ENCODE measurements at places on chromosomes 4 and X. TPM values are rescaled to one million over a fixed set of nuclear protein-coding genes. Genes with fewer than 3 reads are reported as not detected.

The FGFR3 gene
- 0.25 TPM for total RNA-seq

The PPP2R2C gene
- not detected for total RNA-seq

The CXorf65 gene
- 25.3 TPM for total RNA-seq

The MAGED4B gene
- 0.42 TPM for total RNA-seq

- H3K4me1 ChIP-seq, result no peaks in the 10 kb centered on the region
- H3K36me3 ChIP-seq, result no peaks in the 10 kb centered on the region
- no peak for DNase-seq
- no peaks in the 10 kb centered on the region for H3K27me3 ChIP-seq
- H3K27ac ChIP-seq, result no peak overlapping the region
- H3K4me3 ChIP-seq, result no peak overlapping the region
Measured at GRCh38 chr4:57320849-57321248, 210.7 kb upstream of the IGFBP7 start.

DNA sequence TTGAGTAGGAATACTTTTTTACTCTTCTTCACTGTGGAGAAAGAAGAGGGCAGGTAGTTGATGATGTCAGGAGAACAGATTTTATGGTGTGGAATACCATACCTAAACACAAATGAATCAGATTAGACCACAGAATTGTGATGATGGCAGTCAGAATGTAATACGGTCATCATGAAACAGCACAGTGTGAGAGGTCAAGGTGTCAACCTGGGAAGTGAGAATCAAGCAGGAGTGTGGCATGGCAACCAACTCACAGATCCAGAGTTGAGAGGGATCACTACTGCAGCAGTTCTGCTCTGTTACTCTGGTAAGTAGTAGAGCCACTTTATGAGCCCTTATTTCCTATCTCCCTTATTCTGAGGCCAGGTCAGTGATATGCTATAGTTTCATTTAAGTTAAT is 27.7 kb downstream of the METTL14 start:
- H3K4me3 ChIP-seq, result no peak overlapping the region
- H3K27me3 ChIP-seq, result no peaks in the 10 kb centered on the region
- H3K27ac ChIP-seq, result no peak overlapping the region
- peaks cover 8% of the 10 kb centered on the region for H3K4me1 ChIP-seq
- no peak for DNase-seq

DNA sequence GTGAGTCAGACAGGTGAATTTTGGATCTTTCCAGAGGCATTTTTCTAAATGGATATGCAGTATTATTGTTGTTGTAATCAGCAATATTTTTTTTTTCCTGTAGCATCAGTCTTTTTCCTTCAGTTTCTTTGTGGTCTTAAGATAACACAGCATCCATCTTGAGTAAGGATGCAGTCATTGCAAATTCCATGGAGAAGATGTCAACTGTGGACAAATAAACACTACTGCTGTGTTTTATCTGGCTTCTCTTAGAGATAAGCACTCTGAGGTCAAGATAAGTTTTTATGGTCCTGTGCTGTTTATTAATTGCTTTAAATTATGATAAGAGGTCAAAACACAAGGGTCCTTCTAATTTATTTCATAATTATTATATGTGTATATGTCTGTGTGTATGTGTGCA is 1255.7 kb downstream of the ADGRL3 start:
- H3K36me3 ChIP-seq, result no peaks in the 10 kb centered on the region
- H3K4me3 ChIP-seq, result no peak overlapping the region
- H3K27ac ChIP-seq, result no peak overlapping the region
- no peak for DNase-seq
- H3K4me1 ChIP-seq, result no peaks in the 10 kb centered on the region
- H3K27me3 ChIP-seq, result no peaks in the 10 kb centered on the region

- no peaks in the 10 kb centered on the region for H3K4me1 ChIP-seq
- no peak overlapping the region for H3K27ac ChIP-seq
- H3K36me3 ChIP-seq, result no peaks in the 10 kb centered on the region
- no peaks in the 10 kb centered on the region for H3K27me3 ChIP-seq
Measured at GRCh38 chrX:113920661-113921060, 663.2 kb upstream of the HTR2C start.

DNA sequence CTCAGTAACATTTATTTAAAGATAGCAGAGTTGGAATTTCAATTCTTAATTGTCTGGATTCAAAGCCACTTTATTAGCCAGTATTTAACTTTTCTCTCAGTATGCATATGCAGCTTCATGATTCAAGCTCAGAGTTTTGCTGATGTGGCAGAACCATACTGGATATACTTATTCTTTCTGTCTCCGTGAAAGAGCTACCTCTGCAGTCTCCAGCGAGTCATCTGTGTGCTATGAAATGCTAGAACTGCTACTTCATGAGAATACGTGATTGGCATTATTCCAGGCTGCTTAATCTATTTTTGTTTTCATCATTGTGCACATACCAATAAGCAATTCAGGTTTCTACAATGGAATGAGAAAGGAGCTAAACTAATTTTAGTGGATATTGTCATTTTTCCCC is 743.7 kb downstream of the C4orf33 start:
- H3K27me3 ChIP-seq, result no peaks in the 10 kb centered on the region
- no peak for DNase-seq
- H3K27ac ChIP-seq, result no peak overlapping the region
- H3K36me3 ChIP-seq, result no peaks in the 10 kb centered on the region
- no peaks in the 10 kb centered on the region for H3K4me1 ChIP-seq

DNA sequence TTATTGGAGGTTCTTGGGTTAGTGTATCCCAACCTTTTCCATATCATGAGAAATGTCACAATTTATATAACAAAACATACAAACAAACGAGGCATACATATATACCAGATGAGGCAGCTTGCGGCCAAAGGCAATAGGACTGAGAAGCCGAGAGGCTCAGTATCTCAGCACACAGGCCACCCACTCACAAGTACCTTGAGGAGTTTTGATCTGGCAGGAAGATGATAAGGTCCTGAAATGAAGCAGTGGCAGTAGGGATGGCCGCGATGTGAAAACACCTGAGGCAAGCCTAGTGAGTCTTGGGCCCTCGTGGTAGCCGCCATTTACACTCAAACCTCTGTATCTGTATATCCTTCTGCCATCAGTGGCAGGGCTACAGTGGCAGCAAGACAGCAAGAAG is 55.3 kb upstream of the PRPS1 start:
- no peaks in the 10 kb centered on the region for H3K36me3 ChIP-seq
- no peaks in the 10 kb centered on the region for H3K27me3 ChIP-seq
- no peak for DNase-seq

GRCh38 chrX:11269006-11269405 is 24.2 kb upstream of the AMELX start:
- H3K4me3 ChIP-seq, result no peak overlapping the region
- H3K36me3 ChIP-seq, result no peaks in the 10 kb centered on the region
- H3K27ac ChIP-seq, result no peak overlapping the region
- DNase-seq, result no peak
- no peaks in the 10 kb centered on the region for H3K4me1 ChIP-seq

GRCh38 chr4:161936625-161937550 is 226.9 kb downstream of the FSTL5 start:
- DNase-seq, result no peak
- H3K36me3 ChIP-seq, result no peaks in the 10 kb centered on the region
- no peak overlapping the region for H3K27ac ChIP-seq
- H3K4me3 ChIP-seq, result no peak overlapping the region
- H3K4me1 ChIP-seq, result no peaks in the 10 kb centered on the region

GRCh38 chrX:68830419-68831404 is 1.9 kb downstream of the EFNB1 start:
- peaks cover 3% of the 10 kb centered on the region for H3K27me3 ChIP-seq
- no peak for DNase-seq
- no peaks in the 10 kb centered on the region for H3K36me3 ChIP-seq
- peaks cover 21% of the 10 kb centered on the region for H3K4me1 ChIP-seq

DNA sequence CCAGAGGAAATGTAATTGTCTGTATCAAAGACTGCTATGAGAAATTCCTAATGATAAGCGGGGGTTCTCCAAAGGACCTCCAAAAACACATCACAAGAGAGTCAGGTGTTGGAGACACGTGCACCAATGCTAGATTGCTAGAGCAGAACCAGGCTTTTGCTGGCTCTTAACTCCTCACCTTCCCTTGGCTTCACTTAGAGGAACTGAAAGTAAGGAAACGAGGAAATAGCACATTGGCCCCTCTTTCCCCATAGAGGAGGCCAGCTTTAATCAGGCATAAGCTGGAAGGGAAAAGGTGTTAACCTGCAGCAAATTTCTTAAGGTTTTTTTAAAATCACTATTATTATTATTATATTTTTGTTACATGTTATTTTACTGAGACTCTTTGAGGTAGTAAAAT is 13.6 kb downstream of the OTC start:
- DNase-seq, result no peak
- no peak overlapping the region for H3K4me3 ChIP-seq
- H3K36me3 ChIP-seq, result no peaks in the 10 kb centered on the region
- H3K27ac ChIP-seq, result no peak overlapping the region

GRCh38 chr4:103012060-103012459 is 7.4 kb downstream of the SLC9B1 start:
- H3K4me3 ChIP-seq, result no peak overlapping the region
- DNase-seq, result no peak
- no peaks in the 10 kb centered on the region for H3K27me3 ChIP-seq

DNA sequence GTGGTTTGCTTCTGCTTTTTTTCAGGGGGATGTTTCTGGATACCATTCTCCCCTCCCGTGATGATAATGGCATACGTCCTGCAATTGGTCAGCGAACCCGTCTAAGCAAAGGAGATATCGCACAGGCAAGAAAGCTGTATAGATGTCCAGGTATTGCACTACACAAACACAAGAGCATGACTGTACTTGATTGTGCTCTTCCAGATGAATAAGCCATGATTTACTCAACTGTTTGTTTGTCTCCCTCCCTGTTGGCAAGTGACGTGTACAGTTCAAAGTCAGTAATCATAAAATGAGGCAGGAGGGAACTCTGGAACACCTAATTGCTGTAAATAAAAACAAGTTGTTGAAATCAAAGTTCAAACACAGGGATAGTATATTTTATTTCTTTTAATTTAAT is 141.4 kb downstream of the TLL1 start:
- H3K4me3 ChIP-seq, result no peak overlapping the region
- no peaks in the 10 kb centered on the region for H3K36me3 ChIP-seq
- H3K27ac ChIP-seq, result no peak overlapping the region
- H3K4me1 ChIP-seq, result no peaks in the 10 kb centered on the region
- DNase-seq, result no peak

GRCh38 chrX:104864296-104864695 is 298.3 kb downstream of the IL1RAPL2 start:
- no peaks in the 10 kb centered on the region for H3K27me3 ChIP-seq
- H3K27ac ChIP-seq, result no peak overlapping the region
- no peak for DNase-seq

GRCh38 chrX:65871671-65872311 is 168.1 kb downstream of the VSIG4 start:
- no peak overlapping the region for H3K4me3 ChIP-seq
- H3K27ac ChIP-seq, result no peak overlapping the region
- DNase-seq, result peak; percentile 5

DNA sequence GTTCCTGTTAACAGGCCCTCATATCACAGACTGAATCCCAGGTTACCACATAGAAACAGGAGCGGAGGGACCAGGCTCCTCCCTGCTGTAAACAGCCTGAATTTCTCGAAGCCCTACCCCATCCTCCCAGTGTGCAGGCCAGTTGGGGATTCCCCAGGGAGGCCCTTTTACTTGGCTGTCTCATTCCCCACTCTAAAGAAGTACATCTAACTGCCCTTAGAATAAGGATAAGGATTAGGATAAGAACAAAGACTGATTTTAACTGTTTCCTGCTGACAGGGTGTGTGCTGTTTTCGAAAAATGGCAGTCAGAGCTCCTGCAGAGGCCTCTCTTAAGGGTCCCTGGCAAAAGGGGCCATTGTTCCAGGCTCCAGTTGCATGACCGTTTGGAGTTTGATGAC is 133.7 kb downstream of the PAPSS1 start:
- H3K4me1 ChIP-seq, result no peaks in the 10 kb centered on the region
- peaks cover 10% of the 10 kb centered on the region for H3K27me3 ChIP-seq
- no peak for DNase-seq
- H3K27ac ChIP-seq, result no peak overlapping the region
- no peaks in the 10 kb centered on the region for H3K36me3 ChIP-seq

GRCh38 chr4:2367626-2368025 is 50.8 kb downstream of the ZFYVE28 start:
- no peak for DNase-seq
- no peaks in the 10 kb centered on the region for H3K27me3 ChIP-seq
- H3K36me3 ChIP-seq, result peaks cover 5% of the 10 kb centered on the region

- peaks cover 3% of the 10 kb centered on the region for H3K4me1 ChIP-seq
- no peak overlapping the region for H3K27ac ChIP-seq
- H3K4me3 ChIP-seq, result no peak overlapping the region
- H3K27me3 ChIP-seq, result peaks cover 4% of the 10 kb centered on the region
- no peak for DNase-seq
Measured at GRCh38 chr4:183941964-183942363, 36.9 kb downstream of the STOX2 start.

- H3K4me3 ChIP-seq, result no peak overlapping the region
- DNase-seq, result no peak
- no peak overlapping the region for H3K27ac ChIP-seq
- no peaks in the 10 kb centered on the region for H3K4me1 ChIP-seq
- no peaks in the 10 kb centered on the region for H3K27me3 ChIP-seq
- H3K36me3 ChIP-seq, result no peaks in the 10 kb centered on the region
Measured at GRCh38 chrX:68112321-68112720, 321.0 kb downstream of the OPHN1 start.

- no peaks in the 10 kb centered on the region for H3K4me1 ChIP-seq
- no peak overlapping the region for H3K27ac ChIP-seq
- no peaks in the 10 kb centered on the region for H3K36me3 ChIP-seq
- H3K4me3 ChIP-seq, result no peak overlapping the region
- no peak for DNase-seq
- H3K27me3 ChIP-seq, result no peaks in the 10 kb centered on the region
Measured at GRCh38 chrX:118904218-118904617, 70.2 kb upstream of the LONRF3 start.

- H3K27me3 ChIP-seq, result no peaks in the 10 kb centered on the region
- H3K4me3 ChIP-seq, result no peak overlapping the region
- H3K4me1 ChIP-seq, result no peaks in the 10 kb centered on the region
- no peaks in the 10 kb centered on the region for H3K36me3 ChIP-seq
Measured at GRCh38 chr4:16438986-16439385, 212.7 kb upstream of the TAPT1 start.

GRCh38 chr4:139208404-139208945 is 31.5 kb upstream of the ELF2 start:
- no peak overlapping the region for H3K4me3 ChIP-seq
- peaks cover 6% of the 10 kb centered on the region for H3K4me1 ChIP-seq
- no peaks in the 10 kb centered on the region for H3K36me3 ChIP-seq
- H3K27ac ChIP-seq, result no peak overlapping the region
- peaks cover 4% of the 10 kb centered on the region for H3K27me3 ChIP-seq
- no peak for DNase-seq

DNA sequence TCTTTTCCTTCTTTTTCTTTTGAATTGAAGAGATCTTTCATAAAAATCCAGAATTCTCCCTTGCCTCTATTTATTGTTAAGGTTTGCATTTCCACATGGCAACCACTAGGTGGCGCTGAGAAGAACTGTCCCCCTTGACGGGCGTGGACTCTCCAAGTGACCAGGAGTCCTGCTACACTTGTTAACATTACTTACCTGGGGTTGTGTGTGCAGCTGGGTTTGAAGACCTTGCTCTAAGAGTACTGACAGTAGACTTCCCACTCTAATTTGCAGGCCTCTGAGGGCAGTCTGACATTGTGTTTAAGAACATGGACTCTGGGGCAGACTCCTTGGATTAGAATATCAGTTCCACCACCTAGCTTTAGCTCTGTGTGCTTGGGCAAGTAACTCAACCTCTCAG is 52.8 kb downstream of the GPRIN3 start:
- no peak overlapping the region for H3K4me3 ChIP-seq
- no peak overlapping the region for H3K27ac ChIP-seq
- no peaks in the 10 kb centered on the region for H3K27me3 ChIP-seq
